ENCODE measurements at places on chromosomes 7 and 10.
A peak's percentile ranks its signal among the peaks of the same experiment; 100 is the strongest.

- DNase-seq: no peak
These were observed 260.2 kb upstream of the TMEM72 start for GRCh38 chr10:44650691-44651661.

DNA sequence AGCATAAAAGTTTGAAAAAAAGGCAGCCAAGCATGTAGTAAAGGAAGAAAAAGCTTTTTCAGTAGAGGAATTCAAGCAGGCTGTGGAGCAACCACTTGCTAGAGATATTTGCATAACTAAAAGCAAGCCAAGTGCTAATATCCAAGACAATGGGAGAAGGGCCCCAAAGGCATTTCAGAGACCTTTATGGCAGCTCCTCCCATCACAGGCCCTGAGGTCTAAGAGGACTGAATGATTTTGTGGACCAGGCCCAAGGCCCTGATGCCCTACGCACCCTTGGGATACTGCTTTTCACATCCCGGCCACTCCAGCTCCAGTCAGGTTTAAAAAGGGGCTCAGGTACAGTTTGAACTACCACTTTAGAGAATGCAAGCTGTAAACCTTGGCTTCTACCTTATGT is 261.7 kb upstream of the SEMA3C start:
- no peak for DNase-seq

GRCh38 chr10:72146071-72146470 is 57.7 kb upstream of the SPOCK2 start:
- DNase-seq: no peak

DNA sequence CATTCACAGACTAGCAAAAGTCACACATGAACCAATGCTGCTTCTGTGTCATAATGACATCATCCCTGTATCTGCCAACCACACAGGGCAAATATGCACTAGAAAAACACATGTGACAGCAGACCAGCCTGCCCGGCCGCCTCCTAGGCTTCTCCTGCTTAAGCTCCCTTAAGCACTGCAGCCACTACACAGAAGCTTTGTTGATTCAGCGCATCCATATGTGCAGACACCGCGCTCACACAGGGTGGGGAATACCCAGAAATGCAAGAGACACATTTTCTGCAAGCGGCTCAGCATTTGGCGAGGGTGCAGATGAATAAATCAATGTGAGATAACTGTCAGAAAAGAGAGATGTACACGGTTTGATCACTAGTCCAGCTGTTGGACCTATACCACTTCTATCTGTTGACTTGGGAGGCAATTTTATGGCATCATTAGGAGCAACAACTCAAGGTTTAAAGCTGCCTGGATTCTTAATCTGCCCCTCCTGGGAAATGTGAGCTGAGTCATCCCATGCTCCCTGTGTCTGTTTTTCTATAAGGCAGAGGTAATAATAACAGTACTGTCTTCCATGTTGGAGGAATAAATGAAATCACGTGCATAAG is 33.4 kb downstream of the CPXM2 start:
- DNase-seq: no peak

GRCh38 chr10:80457554-80458262 is 3.6 kb downstream of the TSPAN14 start:
- DNase-seq: no peak

GRCh38 chr7:29968683-29969395 is 20.8 kb downstream of the SCRN1 start:
- no peak for DNase-seq

DNA sequence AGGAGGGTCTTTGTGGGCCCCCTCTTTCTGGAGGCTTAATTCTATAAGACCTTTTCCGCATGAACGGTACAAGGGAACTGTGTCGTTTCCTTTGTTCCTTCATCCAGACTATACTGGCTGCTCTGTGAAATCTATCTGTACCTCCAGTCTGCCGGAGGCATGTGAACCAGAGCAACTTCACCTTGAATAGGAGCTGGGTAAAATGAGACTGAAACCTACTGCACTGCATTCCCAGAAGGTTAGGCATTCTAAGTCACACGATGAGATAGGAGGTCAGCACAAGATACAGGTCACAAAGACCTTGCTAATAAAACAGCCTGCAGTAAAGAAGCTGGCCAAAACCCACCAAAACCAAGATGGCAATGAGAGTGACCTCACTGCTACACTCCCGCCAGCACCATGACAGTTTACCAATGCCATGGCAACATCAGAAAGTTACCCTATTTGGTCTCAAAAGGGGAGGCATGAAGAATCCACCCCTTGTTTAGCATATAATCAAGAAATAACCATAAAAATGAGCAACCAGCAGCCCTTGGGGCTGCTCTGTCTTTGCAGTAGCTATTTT is 36.8 kb upstream of the INPP5F start:
- no peak for DNase-seq

GRCh38 chr7:67847092-67847787 is 850.6 kb downstream of the TYW1 start:
- DNase-seq: no peak

- DNase-seq: no peak
These were observed 2.3 kb downstream of the HDAC9 start for GRCh38 chr7:18497800-18498199.

DNA sequence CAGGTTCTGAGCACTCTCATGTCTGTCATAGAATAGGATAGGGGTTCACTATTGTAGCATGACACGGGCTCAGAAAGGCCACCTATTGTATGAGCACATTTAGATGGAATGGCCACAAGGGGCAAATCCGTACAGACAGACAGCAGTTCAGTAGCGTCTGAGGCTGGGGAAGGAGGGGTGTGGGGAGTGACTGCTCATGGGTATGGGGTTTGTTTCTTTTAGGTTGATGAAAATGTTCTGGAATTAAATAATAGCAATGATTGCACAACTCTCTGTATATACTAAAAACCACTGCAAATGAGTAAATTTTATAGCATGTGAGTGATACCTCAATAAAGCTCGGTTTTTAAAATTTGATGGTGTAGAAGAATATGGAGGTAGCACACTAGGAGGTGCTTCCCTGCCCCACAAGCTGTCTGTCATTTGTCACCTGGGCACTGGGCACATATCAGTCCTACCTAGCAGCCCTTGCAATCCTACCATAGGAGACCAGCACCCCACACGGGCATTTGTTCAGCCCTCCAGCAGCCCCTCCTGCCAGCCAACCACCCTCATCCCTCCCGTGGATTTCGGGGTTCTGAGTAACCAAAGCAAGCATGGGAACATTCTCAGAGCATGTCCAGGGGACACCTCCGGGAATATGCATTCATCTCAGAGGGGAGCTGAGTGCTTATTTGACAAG is 35.2 kb downstream of the KCNMA1 start:
- no peak for DNase-seq

GRCh38 chr7:95609277-95609971 is 13.1 kb upstream of the PDK4 start:
- peak; percentile 57 for DNase-seq

DNA sequence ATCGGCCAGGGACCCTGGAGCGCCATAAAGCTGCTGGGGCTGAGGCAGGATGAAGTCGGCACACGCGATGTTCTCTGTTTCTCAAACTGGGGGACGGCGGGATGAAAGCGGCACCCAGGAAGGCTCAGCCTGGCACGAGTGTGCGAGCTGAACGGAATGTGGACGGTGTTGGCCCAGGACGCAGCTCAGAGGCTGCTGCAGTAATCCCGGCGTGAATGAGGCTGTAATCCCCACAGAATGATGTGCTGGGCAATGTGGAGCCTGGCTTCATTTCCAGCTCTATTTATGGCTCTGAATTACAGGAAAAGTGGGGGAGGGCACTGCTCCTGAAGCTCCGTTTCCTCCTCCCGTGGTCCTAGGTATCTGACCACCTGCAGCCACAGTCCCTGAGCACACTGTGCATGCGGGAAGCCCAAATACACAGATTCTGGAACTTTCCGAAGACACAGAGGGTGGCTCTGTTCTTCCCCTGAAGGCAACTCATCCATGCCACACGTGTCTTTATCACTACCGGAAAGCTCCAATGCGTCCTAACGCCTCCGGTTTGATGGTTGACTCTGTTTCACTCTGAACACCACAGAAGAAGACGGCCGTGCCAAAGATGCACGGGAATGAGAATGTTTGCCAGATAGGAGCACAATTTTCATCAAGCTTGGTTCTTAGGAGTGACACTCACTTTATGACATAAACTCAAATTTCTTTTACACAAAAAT is 37.6 kb downstream of the KLF6 start:
- no peak for DNase-seq

DNA sequence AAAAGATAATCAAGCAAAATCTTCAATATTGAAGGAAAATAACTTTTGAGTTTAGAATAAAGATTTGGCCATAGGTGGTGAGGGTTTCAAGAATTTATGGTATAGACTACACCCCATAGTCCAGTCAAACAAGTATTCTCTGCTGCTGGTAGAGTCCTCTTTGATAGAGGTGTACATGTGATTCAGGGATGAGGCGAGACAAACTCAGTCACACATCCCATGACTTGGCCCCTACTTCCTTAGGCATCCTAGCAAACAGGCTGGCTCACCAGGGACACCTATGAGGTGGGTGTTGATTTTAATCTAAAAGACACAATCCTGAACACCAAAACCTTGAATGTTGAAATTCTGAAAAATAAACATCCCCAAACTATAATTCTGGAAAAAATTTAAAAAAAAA is 78.1 kb upstream of the SLC25A13 start:
- no peak for DNase-seq

DNA sequence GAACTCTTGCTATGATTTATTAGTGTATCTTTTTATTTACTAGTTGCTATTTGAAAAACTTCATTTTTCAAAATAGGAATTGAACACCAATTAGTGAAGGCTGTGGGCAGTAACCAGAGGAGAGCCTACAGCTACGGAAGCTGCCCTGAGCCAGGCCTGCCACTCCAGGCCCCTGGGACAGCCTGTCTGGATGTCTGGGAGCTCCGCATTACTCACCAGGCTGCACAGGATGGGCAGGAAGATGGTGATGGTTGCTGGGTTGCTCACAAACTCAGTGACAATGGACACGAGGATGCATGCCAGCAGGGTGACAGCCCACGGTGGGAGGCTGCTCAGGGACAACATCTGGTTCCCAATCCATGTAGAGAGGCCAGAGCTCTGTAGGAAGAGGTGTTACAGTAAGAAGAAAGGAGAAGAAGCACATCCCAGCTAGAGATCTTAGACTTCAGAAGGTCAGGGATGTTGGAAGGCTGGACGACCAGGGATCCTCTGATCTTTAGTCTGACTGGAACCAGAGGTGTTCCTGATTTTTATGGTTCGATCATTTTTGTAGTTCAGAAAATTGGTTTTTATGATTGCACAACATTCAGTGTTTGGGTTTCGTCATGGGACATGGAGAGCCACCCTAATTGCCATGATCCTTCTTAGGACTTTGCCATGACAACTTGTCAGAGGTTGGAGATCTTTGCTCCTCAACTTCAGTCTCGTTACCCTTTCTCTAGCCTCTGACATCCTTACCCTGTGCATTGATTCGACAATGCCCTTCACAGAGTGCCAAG is 23.2 kb downstream of the STMP1 start:
- DNase-seq: no peak

DNA sequence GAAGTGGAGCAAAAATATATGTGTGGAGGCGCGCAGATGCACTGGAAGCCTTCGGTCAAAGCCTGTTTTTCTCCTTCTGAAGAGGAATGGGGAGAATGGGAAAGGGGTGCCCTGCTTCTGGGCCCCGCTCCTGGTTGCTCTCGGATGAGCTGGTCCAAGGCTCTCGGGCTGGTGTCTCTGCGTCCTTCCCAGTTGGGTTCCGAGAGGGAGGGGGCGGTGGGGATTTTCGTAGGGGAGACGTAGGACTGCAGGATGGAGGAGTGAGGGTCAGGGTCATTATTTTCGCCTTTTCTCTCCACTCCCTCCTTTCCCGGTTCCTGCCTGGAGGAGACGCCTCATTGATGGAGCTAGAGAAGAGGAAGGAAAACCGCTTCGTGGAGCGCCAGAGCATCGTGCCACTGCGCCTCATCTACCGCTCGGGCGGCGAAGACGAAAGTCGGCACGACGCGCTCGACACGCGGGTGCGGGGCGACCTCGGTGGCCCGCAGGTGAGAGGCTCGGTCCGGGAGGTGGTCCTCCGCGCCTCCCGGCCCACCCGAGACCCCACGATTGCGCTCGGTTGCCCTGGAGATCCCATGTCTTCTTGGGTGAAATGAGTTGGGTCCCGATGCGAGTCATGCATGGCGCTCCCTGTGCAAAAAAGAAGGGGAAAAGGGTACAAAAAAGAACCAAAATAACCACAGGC is 790 bp downstream of the ADAM22 start:
- DNase-seq: peak; percentile 7

- DNase-seq: no peak
These were observed 42.2 kb downstream of the GPR85 start for GRCh38 chr7:113044394-113044793.

GRCh38 chr7:101671371-101672356 is 42.6 kb upstream of the MYL10 start:
- DNase-seq: no peak

DNA sequence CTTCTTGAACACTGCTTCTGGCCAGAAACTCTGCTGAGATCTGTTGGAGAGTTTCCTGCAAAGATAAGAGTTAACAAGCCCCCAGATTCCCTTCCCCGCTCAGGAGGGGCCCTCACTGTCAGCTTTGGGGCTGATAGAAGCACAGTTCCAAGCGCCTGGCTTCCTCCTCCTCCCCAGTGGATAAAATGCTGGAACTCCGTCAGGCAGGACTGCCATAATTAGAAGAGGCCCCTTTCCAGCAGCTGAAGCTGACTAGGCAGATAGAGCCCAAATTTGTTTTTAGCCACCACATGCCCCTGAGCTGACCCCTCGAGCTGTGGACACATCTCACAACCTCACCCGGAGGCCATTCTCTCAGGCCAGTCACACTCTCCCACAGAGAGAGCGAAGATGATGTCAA is 89.4 kb downstream of the TBXAS1 start:
- DNase-seq: no peak

DNA sequence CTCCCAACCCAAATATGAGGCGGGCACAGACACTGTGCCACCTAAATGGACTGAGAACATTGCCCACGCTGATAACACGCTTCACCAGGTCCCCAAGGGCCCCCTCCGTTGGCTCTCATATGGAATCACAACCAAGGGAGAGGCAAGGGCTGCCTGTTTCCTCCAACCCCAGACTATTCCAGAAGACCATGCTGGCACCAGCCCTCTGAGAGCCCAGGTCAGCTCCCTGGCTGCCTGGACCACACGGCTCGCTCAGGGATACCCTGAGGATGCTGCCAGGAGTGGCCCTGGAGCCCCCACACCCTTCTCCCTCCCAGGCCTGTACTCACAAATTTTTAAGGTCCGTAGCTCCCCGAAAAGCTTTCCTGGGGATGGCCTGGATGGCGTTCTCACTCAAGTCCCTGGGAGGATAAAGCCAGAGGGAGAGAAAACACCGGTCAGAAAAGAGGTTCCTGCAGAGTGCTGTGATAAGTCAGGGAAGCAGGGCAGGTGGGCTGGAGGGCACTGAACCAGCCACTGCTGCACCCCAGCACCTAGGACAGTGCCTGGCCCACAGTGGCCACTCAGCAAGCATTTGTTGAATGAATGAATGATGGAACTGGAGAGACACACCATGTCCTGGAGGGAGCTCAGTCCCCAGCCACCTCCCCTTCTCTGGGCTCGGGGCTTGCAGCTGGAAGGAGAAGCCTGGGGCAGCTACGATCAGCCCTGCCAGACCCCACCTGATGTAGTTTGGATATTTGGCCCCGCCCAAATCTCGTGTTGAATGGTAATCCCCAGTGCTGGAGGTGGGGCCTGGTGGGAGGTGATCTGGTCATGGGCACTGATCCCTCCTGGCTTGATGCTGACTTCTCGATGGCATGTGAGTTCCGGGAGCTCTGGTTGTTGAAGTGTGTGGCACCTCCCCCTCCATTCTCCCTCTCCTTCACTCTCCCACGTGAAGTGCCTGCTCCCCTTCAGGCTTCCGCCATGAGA is 119.8 kb downstream of the SLIT1 start:
- no peak for DNase-seq

- no peak for DNase-seq
These were observed 502.9 kb upstream of the ZMIZ1 start for GRCh38 chr10:78565841-78566240.

GRCh38 chr10:110756876-110757275 is 112.7 kb downstream of the RBM20 start:
- no peak for DNase-seq

Measured in NCI-H774 (cell line).